Occipital lobe (tissue), 3 donors: ENCODE measurements at places on chromosomes 6 and 20.

DNA sequence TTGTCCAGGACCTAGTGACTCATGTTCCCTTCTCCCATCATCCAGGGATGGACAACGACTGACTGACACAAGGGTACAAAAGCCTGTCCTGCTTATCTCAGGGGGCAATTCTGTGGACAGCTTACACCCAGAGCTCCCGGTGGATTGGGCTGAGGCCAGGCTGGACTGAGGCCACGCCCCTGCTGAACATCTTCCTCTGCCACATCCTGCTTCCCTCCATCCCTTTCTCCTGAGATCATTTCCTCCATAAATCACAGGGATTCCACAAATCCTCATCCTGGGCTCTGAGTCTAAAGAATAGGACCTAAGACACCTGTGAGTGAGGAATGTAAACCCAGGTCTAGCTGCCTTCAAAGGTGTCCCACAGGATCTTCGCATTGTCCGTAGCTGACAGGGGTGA lies 30.4 kb upstream of the RNF24 start:
- DNase-seq, result no peak

DNA sequence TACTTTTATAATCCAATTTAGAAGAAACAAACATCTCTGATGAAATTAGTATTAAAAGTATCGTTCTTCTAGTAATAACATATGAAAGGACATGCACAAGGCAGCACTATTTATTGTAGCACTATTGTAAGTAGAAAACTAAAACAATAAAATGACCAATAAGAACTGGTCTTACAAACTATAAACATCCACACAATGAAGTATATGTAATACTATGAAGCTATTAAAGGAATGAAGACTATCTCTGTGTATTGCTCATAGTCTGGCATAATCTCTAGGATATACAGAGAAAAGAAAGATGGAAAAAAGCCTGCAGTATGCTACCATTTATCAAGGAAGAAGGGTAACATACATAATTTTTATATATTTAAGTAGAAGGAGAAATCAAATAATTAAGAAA lies 16.7 kb downstream of the LCA5 start:
- DNase-seq, result no peak

DNA sequence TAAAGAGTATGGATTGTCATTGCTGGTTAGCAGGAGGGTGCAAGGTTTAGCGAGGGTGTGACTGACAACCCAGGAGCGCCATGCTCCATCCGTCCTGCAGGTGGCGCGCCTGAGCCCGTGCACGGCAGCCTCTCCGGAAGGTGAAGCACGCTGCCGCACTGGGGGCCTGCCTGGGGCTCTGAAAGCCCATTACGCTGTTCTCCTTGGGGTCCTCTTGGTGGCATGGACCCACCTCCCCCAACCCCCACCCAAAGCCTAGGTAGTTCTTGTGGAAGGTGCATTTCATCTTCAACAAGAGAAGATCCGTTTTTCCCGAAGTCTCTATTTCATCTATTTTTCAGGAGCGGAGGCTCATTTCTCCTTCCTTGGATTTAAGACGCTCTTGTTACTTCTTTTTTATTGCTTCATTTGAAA lies 197.4 kb upstream of the KCNG1 start:
- DNase-seq, result no peak

DNA sequence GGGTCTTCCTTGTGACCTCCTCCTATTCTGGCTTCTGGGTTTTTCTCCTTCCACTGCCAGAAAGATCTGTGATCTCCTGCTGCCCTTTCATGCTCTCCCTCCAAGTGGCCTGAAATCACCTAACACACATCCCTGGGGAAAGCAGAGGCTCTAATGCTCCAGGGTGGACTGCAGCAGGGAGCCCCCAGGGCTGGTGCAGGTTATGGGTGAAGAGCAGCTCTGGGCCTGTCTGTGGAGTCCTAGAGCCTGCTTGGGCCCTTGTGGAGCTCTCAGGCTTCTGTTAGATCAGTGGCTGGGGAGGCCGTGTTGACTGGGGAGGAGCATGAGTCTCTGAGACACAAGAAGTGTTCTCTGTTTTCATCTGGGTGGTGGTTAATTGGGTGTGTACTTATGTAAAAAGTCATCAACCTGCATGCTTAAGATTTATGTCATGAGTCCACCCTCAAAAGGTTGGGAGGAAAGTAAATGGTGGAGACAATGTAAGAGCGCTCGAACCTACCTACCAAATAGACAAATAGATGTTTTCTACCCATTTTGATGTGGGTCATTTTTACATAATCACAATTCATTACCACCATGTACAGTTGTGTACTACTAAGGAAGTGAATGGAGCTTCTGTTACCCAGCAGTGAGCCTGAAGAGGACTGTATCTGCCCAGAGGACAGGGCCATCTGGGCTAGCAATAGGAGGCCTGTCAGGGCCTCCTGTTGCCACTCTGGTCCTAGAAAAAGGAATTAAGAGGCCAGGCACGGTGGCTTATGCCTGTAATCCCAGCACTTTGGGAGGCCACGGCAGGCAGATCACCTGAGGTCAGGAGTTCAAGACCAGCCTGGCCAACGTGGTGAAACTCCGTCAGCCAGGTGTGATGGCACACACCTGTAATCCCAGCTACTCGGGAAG lies 32.0 kb upstream of the RNF8 start:
- no peak for DNase-seq

DNA sequence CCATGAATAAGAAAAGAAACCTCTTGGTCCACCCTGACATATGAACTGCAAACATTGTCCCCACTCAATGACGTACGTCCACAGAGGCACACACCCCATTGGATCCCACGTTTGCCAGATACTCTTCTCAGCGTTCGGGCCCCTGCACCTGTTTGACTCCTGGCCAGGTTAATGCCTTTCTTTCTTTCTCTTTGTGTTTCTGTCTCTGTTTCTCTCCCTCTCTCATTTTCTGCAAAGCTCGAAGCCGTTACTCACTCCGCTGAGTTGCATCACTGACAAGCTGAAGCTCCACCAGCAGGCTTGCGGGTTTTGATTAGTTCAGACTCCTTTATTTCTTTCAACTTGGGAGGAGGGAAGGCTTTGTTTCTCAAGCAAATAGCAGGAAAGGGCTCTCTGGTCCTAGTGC lies 135.5 kb upstream of the SUPT3H start:
- no peak for DNase-seq

DNA sequence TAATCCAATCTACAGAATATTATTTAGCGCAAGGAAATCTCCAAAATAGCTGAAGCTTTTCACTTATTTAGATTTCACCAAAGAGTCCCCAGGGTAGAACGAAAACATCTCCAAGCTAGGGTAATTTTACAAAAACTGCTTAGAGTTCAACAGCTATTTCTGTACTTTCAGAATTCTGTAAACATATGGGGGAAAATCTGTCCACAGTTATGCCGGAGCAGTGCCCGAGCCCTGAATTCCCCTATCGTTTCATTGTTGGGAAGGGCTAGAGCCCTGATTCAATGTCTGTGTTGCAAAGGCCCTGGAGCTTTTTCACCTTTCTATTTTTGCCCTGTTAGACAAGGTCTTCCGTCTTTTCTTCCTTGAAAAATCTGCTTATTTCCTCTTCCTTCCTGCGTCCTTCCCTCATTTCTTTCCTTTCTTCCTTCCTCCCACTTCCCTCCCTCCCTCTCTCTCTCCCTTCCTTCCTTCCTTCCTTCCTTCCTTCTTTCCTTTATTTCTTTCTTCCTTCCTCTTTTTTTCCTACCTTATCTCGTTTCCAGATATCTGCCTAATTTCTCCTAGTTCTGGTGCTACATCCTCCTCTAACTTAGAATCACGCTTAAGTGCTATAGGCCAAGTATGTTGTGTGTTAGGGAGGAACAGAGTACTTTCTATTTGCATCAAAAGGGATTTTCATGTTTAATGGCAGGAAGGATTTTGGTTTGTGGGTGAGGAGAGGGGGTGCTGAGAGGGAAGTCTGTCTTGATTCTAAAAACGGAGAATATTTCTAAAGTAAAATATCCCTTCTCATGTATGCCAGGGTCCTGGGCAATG lies 122.5 kb upstream of the BMP2 start:
- DNase-seq, result no peak

GRCh38 chr20:44909872-44910689 lies at the start of gene PABPC1L:
Gene PABPC1L, plus strand, starts transcription at chr20:44910060. Its CDS starts 84 bp downstream, at chr20:44910144.
- peak; percentile 25 for DNase-seq

- DNase-seq, result no peak
Measured at GRCh38 chr6:100617633-100618350, 153.1 kb upstream of the SIM1 start.

DNA sequence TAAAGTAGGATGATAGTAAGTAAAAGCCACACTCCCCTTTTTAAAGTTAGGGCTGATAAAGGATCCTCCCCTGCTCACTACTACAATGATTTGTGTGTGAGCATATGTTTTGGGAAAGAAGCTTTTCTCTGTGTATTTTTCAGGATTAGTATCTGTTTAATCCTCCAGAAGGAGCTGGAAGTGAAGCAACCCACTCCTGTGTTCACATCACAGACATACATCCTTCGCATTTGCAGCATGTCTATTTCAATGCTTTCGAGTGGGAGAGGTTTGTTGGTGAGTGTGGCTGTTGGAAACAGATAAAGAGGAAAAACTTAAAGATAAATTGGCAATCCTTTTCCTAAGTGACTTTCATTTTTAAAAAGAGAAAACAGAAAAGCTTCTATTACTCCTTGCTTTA lies 31.6 kb upstream of the RGS17 start:
- DNase-seq, result no peak

DNA sequence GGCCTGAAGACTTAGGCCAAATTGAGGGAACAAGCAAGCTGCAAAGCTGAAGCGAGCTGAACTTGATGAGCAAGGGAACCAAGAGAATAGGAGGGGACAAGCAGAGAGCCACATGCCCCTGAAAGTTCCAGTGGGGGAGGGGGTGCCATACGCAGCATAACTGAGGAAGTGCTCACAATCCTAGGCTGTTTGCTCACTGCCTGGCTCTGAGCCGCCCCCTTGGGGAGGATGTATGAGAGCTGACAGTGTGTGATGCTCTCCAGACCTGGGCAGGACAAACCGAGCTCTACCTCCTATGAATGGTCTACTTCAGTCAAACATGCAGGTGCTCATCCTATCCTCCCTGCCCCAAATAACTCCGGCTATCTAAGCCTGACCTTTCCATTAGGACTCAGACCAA lies 52.1 kb downstream of the FAXC start:
- DNase-seq, result no peak
